ENCODE measurements at places on chromosomes 3 and 15. TPM values are rescaled to one million over a fixed set of nuclear protein-coding genes. Genes with fewer than 3 reads are reported as not detected.

- H3K4me3 ChIP-seq = no peak overlapping the region
- no peaks in the 10 kb centered on the region for H3K27me3 ChIP-seq
- no peaks in the 10 kb centered on the region for H3K36me3 ChIP-seq
- DNase-seq = no peak
- no peak overlapping the region for H3K27ac ChIP-seq
Measured at GRCh38 chr3:80355144-80355543, 587.3 kb upstream of the ROBO1 start.

Gene PPARG
- total RNA-seq = 10.2 TPM

Gene AHSG
- not detected for total RNA-seq

Gene ANKRD63
- total RNA-seq = not detected

DNA sequence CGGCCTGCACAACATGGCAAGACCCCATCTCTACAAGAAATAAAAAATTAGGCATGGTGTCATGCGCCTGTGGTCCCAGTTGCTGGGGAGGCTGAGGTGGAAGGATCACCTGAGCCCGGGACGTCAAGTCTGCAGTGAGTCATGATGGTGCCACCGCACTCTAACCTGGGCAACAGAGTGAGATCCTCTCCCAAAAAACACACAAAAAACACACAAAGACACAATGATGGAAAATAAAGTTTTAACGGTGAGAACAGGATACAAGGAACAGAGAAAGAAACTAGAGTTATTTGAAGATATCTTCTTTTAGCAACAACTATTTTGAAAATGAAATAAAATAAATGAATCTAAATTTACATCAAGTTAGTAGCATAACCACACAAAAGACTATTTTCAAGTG, 12.0 kb downstream of the CLASP2 start:
- H3K4me3 ChIP-seq = no peak overlapping the region
- no peaks in the 10 kb centered on the region for H3K4me1 ChIP-seq
- H3K27me3 ChIP-seq = no peaks in the 10 kb centered on the region
- no peak overlapping the region for H3K27ac ChIP-seq

DNA sequence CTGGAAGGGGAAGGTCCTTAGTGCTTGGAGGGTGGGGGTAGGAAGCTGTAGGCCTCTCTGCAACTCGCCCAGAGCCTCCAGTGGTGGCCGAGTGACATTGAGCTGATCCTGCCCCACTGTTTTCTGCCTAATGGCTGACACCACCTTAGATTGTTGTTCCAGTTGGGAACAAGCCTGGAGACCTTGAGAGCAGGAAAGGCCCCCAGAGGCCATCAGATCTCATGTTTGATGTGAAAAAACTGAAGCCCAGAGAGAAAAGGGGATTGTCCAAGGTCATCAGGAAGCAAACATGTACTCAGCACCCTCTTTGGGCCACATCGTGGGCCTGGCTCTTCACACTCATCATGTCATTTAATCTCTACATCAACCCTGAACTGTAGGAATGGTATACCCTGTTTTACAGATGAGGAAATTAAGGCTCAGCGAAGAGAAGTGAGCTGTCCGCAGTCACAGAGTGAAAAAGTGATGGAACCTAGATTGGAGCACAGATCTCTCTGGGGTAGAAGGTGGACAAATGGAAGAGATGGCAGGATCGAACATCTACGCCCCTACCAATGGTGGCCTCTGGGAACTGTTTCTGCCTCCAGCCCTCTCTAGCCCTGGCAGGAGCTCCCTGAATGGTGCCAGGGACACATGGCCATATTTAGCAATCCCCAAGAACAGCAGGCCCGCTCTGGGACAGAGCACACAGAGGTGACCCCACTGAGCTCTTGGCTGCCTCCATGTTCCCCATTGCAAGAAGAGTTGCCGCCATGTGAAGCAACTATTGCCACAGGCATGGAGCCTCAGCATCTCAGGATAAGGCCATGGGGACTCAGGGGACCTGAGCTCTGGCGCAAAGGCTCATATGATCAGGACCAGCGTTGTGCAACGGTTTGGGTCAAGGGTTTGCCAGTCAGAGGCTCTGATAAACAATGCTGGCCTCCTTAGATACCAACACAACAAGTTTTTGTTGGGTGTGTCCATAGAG, 31.6 kb upstream of the TSEN2 start:
- no peak overlapping the region for H3K4me3 ChIP-seq
- H3K27me3 ChIP-seq = no peaks in the 10 kb centered on the region
- DNase-seq = peak; percentile 54
- H3K27ac ChIP-seq = no peak overlapping the region
- H3K4me1 ChIP-seq = no peaks in the 10 kb centered on the region
- no peaks in the 10 kb centered on the region for H3K36me3 ChIP-seq

- no peaks in the 10 kb centered on the region for H3K4me1 ChIP-seq
- H3K36me3 ChIP-seq = no peaks in the 10 kb centered on the region
- no peaks in the 10 kb centered on the region for H3K27me3 ChIP-seq
- DNase-seq = no peak
- H3K27ac ChIP-seq = no peak overlapping the region
- H3K4me3 ChIP-seq = no peak overlapping the region
Measured at GRCh38 chr15:97009031-97009431, 678.5 kb downstream of the NR2F2 start.

Gene LDHAL6B
- total RNA-seq = not detected

DNA sequence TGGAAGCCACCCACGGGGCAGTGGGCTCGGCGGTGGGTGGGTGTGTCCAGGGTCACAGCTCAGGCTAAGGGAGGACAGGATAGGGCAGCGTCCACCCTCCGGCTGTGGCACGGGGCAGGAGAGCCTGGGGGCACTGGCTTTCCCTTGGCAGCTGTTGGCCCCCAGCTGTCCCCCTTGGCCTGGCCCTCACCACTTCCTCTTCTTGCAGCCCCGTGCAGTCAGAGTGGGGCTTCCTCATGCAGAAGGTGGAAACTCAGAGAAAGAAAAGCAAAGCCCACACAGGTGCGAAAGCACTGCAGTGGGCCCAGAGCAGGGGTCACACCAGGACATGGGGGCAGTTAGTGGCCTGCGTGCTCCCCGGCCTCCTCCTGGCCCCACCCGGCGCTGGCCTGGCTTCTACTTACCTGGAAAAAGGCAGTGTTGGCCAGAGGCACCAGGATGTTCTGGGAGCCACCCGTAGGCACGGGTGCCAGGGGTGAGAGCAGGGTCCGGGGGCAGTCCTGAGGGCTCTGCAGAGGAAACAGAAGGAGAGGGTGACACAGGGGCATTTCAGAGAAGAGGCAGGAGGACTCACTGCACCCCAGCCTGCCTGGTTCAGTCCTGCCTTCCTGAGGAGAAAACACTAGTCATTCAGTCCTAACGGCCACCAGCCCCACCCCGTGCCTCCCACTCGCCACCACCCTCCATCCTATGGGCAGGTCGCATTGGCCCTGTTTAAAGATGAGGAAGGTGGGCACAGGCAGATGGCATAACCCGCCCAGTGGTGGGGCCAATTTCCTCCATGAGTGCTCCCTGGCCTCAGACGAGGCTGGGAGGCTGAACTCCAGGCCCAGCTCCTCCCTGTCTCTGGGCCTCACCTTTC, 28.3 kb downstream of the PLXND1 start:
- peaks cover 55% of the 10 kb centered on the region for H3K36me3 ChIP-seq
- H3K4me3 ChIP-seq = no peak overlapping the region
- peak overlapping the region; percentile 74 for H3K27ac ChIP-seq
- peaks cover 34% of the 10 kb centered on the region for H3K4me1 ChIP-seq
- no peaks in the 10 kb centered on the region for H3K27me3 ChIP-seq
- DNase-seq = no peak

GRCh38 chr3:124347418-124347817, 355.5 kb upstream of the ROPN1 start:
- H3K36me3 ChIP-seq = no peaks in the 10 kb centered on the region
- H3K4me1 ChIP-seq = no peaks in the 10 kb centered on the region
- H3K27ac ChIP-seq = no peak overlapping the region

Gene TM4SF18
- 1.8 TPM for total RNA-seq

- H3K4me3 ChIP-seq = no peak overlapping the region
- no peak for DNase-seq
- H3K4me1 ChIP-seq = no peaks in the 10 kb centered on the region
Measured at GRCh38 chr3:185807445-185808068, 17.3 kb downstream of the IGF2BP2 start.

Gene GPR149
- not detected for total RNA-seq

DNA sequence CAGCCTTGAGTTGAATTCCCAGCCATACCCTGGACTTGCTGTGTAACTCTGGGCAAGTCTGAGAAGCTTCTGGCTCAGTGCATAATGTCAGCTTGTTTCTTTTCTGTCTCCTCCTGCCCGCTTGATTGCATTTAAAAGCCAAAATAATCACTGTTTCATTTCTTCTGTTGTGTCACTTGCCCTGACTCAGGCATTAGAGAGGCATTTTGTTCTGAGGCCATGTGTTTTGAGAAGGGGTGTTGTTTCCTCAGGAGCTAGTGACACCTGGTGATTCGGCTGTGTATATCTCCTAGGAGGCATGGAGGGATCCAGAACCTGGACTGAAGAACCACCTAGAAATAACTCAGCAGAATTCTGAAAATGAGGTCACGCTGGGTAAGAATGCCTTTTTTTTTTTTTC, 16.0 kb downstream of the WDR73 start:
- no peak overlapping the region for H3K27ac ChIP-seq
- no peak overlapping the region for H3K4me3 ChIP-seq
- H3K4me1 ChIP-seq = peaks cover 17% of the 10 kb centered on the region

DNA sequence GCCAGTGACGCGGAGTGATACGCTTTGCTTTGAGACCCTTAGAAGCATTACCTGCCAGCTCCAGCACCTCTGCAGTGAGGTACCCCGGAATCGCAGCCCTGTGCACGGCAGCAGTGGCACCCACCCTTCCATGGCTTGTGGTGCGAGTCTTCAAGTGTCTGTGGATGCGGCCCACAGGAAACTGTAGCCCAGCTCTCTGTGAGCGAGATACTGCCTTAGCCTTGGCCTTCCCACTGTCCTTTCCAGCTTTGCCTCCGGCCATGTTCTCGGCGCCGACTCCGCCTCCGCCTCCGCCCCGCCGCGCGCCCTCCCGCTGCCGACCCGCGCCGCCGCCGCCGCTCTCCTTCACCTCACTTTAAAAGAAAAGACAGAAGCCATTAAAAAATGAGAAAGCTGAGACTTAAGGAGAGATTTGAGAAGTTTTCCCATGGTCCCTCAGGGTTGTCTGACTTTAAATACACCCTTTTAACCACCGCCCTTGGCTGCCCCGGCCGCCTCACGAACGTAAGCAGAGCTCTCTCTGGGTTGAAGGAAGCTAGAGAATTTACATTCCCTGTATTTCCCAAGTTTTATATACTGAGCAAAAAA, 78.5 kb upstream of the FAM174B start:
- H3K27ac ChIP-seq = peak overlapping the region; percentile 10
- no peaks in the 10 kb centered on the region for H3K36me3 ChIP-seq
- no peak for DNase-seq
- peak overlapping the region; percentile 45 for H3K4me3 ChIP-seq

Gene FSTL1
- 64.2 TPM for total RNA-seq

GRCh38 chr3:25907081-25907480, 117.2 kb downstream of the OXSM start:
- H3K36me3 ChIP-seq = no peaks in the 10 kb centered on the region
- DNase-seq = no peak

DNA sequence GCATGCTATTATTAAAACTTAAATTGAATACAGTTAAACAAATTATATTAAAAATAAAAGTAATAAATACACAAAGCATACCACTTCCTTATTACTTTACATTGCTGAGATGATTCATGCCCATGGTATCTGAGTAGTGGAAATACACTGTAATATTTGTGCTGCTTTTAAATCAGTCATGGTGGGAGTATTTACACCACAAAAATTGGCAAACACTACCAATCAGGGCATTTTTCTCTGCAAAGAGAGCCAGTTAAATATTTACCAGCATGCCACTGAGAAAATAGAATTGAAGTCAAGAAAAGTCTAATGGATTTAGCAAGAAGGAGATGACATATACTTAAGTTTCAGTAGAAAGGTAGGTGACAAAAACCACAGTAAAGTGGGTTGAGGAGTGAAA, 19.6 kb downstream of the PPARG start:
- no peak overlapping the region for H3K27ac ChIP-seq
- DNase-seq = no peak
- H3K4me3 ChIP-seq = no peak overlapping the region

GRCh38 chr15:64653757-64654156, 121.6 kb downstream of the RBPMS2 start:
- DNase-seq = no peak
- peaks cover 5% of the 10 kb centered on the region for H3K36me3 ChIP-seq
- H3K4me3 ChIP-seq = no peak overlapping the region
- H3K27ac ChIP-seq = no peak overlapping the region

DNA sequence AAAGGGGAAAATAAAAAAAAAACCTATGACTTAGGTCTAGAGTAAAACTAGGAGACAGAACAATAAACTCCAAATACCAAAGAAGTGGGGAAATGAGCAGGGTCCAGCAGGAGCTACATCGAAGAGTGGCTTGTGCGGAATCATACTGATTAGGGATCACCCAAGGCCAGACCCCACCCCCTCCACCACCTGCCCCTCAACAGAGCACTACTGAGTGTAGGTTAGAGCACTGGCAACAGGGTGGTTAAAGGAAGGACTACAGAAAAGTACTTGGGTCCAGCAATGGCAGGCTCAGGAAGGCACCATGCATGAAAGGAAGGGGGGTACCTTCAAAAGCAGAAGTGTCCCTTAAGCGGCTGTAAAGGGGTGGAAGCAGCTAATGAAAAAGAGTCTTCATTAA, 96.2 kb downstream of the UBE3A start:
- peaks cover 12% of the 10 kb centered on the region for H3K4me1 ChIP-seq
- H3K36me3 ChIP-seq = peaks cover 34% of the 10 kb centered on the region
- H3K4me3 ChIP-seq = no peak overlapping the region
- H3K27me3 ChIP-seq = no peaks in the 10 kb centered on the region

- H3K27ac ChIP-seq = no peak overlapping the region
- peaks cover 16% of the 10 kb centered on the region for H3K27me3 ChIP-seq
- H3K36me3 ChIP-seq = no peaks in the 10 kb centered on the region
- DNase-seq = no peak
- no peak overlapping the region for H3K4me3 ChIP-seq
Measured at GRCh38 chr3:126269354-126269753, 87.9 kb downstream of the KLF15 start.

Gene ADGRG7
- total RNA-seq = not detected

Measured in suprapubic skin (tissue), 4 donors.